Urothelium cell line (cell line): ENCODE measurements at places on chromosomes 3 and 15.

GRCh38 chr15:60520825-60521368 is 42.0 kb upstream of the ICE2 start:
- peak; percentile 69 for DNase-seq

DNA sequence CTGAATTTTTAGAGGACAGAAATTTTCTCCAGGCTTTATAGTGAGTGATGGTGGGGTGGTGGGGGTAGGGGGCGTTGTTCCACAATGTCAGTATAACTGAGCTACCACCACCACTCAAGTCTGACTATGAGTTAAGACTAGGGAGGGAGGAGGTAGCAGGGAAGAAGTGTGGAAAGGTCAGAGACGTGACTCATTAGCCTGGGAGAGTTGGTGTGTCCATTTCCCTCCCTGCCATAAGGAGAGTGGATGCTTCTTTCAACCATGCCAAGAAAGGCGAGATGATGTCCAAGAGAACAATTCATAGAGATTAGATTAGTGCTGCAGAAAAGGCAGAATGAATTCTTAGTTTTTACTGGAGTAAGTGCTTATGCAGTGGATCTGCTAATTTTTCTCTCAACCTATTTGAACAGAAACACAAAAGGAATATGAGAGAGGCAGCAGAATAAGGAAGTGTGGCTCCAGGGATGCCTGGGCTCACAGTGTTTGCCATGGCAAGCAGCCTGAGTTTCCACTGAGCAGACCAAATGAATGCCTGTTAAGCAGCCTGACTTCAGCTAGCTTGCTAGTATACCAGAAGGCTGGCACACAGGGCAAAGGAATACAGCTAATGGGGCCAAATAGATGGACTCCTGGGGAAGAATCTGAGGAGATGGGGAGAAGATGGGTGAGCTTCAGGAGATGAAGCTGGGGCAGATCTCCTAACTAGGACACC is 708.9 kb downstream of the NTRK3 start:
- DNase-seq = no peak

DNA sequence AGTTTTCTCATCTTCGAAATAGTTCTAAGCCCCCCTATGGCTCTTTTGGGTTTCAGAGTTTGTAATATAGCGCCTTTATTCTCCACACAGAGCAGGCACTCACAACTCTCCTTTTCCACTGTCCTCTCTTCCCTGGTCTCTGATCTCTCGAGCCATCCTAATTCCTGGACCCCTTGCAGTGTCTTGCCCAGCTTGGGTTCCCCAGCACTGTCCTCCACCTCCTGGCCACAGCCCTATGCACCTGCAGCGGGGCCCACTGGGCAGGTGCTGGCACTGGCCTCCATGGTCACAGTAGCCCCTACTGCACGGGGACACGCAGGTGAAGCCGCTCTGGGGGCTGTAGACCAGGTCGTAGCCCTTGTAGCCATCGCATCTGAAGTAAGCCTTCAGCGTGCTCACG is 27.9 kb downstream of the MUC20 start:
- DNase-seq = no peak

DNA sequence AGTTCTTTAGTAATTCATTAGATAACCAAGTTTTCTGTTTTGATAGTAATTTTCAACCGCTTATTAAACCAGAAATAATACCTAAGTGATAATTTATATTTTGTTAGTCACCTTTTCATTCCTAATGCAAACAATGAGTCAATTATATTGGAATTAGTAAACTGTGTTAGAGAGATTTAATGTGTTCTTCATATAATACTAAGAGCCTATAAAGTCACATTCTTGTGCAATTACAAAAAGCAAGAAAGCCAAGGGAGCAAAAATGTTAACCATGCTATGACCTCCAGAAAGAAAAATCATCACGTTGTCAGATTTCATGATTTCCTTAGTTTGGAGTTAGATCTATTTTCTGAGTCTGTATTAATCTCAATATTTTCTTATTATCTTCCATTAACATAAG is 108.8 kb upstream of the SAMMSON start:
- no peak for DNase-seq

DNA sequence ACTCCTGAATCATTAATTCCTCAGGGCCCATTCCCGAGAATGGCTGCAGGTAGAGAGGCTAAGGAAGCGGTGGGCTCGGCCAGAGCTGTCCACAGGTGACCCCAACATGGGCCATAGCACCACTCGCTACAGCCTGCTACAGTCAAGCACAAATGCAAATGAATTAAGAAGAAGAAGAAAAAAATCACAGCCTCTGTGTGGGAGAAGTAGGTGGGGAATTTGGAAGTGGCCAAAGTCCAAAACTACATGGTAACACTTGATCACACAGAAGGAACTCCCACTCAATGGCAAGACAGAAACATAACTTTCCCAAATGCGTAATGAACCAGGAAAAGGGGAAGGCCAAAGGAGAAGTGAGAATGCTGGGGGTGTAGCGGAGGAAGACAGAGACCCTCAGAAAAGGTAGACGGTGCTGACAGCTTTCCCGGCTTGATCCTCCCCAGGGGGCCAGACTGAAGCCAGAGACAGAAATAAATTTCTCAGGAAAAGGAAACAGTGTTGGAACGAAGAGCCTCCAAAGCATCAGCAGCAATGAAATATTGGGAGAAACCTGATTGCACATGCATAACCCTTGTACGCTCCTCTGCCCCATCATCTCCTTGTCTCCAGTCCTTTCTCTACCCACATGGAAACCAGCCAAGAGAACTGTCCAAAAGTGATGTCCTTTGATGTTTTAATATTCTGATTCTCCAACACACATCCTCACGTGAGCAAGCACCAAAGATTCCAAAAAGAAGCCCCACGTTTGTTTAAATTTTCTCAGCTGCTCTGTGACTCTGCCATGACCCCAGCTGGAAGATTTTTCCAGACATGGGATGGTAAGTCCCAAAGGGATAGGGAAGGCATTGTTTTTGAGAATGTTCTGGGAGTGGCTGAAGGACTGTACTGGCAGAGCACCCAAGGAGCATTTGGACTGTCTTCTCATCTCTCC is 107.6 kb downstream of the OXNAD1 start:
- DNase-seq = no peak

- DNase-seq = no peak
Measured at GRCh38 chr3:11953778-11954177, 50.4 kb upstream of the SYN2 start.

GRCh38 chr3:4687167-4687566 is 194.0 kb downstream of the ITPR1 start:
- no peak for DNase-seq

GRCh38 chr3:148792516-148792915 is 35.1 kb upstream of the CPB1 start:
- no peak for DNase-seq

DNA sequence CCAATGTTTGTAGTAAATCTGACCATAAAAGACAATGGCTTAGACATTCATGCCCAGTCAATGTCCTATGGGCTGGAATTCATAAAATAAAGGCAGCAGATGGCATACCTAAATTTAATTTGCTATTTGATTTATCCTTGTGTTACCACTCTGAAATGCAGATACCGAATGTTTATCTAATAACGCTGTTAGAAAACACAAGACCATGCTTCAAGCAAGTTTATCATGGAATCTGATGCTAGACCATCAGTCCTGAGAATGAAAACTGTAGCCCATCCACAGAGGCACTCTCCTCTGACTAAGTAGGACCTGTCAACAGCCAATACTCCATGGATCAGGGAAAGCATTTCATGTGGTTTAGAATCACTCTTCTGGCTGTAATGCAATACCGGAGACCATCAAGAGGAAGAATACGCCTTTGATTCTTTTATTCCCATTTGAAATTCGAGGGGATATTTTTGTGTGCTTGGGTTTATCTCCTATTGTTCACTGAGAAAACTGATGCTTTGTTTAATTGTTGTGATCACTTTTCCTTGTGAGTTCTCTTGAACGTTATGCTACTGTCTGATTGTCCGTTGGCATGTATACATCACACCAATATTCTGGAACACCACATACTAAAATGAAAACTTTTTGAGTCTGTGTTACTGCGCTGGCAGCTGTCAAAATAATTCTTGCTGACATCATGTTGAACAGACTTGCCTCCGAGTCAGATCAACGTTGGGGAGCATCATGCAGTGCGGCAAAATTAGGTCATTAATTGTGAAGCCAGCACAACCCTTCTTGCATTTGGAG is 12.1 kb upstream of the CPB1 start:
- DNase-seq = no peak

DNA sequence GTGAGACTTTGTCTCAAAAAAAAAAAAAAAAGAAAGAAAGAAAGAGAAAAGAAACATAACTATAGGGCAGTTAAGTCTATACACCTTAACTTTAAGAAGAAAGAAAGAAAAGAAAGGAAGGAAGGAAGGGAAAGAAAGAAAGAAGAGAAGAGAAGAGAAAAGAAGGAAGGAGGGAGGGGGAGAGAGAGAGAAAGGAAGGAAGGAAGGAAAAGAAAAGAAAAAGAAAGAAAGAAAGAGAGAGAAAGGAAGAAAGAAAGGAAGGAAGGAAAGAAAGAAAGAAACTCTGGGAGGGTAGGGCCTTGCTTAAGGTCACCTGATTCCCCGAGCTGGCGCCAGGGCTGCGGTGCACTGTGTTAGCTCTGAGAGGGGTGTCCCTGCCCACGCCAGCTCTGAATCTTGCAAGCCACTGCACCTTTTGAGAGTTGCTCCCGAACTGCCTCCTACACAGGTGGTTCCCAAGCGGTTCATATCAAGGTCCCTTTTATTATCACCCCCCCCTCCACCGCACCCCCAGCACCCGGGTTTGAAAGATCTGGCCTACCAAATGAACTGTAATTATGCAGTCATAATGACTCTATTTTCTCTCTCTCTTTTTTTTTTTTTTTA is 39.2 kb upstream of the VPS8 start:
- DNase-seq = no peak

- DNase-seq = no peak
Measured at GRCh38 chr3:5264093-5264600, 76.6 kb downstream of the EDEM1 start.

GRCh38 chr15:76846782-76847181 is 58.4 kb downstream of the SCAPER start:
- no peak for DNase-seq

- DNase-seq = no peak
Measured at GRCh38 chr15:43229977-43230376, 9.2 kb upstream of the EPB42 start.

GRCh38 chr3:183148056-183148455 is 14.5 kb downstream of the LAMP3 start:
- no peak for DNase-seq

- no peak for DNase-seq
Measured at GRCh38 chr15:28131946-28132345, 32.8 kb upstream of the OCA2 start.

DNA sequence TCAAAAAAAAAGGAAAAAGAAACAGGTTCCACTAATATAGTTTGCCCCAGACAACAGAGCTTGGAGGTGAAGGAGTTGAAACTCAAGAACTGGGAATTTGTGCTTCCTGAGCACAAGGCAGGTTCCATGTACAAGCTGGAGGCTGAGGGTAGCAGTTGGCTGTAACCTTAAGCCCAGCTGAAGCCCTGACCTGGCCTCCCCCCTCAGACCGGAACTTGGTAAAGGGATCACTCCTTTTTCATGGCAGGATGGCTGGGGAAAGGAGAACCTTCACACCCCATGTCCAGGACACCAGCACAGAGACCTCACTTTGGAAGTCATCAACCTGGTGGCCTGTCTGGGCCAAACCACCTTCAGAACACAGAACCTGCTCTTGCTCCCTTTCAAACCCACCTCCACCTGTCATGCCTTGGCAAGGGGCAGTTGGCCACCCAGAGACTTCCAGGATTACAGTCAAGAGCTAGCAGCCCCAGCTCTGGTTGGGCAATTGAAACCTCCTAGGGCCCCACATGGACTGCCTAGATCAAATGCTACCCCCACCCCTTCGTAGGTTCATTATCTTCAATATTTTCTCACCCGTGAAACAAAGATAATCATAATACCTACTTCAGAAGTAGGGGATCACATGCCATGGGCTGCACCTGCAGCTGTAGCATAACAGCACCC is 3.5 kb downstream of the RPL29 start:
- DNase-seq = no peak

DNA sequence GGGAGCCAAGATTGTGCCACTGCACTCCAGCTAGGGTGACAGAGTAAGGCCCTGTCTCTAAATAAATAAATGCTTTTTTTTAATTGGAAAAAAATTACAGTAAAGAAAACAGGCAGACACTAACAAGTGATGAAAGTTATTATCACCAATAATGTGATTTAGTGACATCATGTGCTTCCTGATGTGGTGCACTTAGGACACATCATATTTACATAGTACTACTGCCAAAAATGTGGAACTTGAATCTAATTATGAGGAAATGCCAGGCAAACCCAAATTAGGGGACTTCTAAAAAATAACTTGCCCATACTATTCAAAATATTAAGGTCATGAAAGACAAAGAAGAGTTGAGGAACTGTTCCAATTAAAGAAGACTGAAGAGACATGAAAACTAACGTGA is 30.8 kb downstream of the MAP4 start:
- no peak for DNase-seq

DNA sequence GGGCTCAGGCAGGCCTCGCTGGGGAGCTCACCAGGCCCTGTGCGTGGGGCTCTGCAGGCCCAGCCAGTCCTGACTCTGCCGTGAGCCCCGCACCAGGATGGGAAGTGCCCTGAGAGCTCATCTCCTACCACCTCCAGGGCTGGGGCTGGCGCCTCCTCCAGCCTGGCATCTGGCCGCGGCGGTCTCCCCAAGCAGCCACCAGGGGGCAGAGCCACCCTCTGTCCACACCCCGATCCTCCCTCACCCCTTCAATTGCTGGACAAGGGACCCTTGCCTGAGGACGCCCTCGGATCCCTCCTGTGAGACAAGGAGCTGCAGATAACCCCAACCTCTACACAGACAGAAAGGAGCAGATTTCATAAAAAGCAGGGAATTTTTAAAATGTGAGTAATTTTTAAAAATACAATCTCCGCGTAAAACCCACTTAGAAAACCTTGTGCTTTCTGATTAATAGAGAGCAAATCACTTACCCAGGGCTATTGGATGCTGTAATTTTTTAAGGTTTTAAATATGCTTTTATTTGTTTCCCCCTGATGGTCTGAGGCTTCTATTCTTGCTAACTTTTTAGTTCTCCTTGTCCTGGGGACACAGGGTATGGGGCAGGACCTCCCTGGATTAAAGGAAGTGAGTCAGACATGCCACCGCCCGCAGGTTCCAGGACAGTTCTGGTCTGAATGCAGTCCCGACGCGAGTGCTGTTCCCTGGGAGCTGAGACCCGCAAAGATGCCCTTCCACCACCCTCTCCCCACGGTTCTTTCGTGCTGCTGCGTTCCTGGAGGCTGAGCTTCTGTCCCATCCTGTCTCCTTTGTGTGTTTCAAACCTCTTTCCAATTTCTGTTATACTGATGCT is 52.3 kb upstream of the CHRNA7 start:
- DNase-seq = peak; percentile 75

GRCh38 chr15:81013396-81013929 is 12.7 kb downstream of the TLNRD1 start:
- no peak for DNase-seq

GRCh38 chr15:31302029-31302657 is 24.5 kb upstream of the KLF13 start:
- DNase-seq = no peak

GRCh38 chr3:132657869-132658747 is 1.5 kb downstream of the ACAD11 start:
- no peak for DNase-seq

DNA sequence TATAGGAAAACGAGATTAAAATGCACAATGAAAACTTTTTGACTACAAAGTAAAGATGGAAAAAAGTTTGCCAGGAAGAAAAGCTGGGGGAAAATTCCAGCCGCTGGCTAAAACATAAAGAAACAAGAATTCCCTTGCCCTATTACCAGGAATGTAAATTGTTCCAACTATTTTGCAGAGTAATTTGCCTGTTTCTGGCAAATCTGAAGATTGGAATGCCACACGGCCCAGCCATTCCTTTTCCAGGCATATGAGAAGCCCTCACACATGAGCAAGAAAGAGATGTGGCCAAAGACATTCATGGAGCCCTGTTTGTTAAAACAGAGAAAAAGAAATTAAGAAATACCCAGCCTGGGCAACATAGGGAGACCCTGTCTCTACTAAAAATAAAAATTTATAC is 8.4 kb upstream of the GATA2 start:
- no peak for DNase-seq
